CMK (cell line): ENCODE measurements at places on chromosomes 16 and 17.

DNA sequence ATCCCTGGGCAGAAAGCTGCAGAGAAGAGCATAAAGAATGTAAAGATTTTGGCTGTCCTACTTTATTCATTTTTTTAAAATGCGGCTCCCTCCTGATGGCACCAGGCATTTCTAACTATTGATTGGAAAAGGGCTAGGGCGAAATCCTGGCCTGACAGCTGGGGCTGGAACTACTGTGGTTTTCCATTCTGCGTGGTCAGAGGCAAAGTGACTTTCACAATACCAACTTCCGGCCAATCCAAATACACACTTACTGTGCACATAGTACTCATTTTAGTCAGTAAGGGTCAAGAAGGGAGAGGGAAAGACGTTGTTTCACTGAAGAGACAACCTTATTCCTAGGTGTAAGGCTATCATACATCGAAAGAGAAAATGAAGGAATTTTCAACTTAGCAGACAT lies 113.8 kb upstream of the PMFBP1 start:
- DNase-seq, result no peak

DNA sequence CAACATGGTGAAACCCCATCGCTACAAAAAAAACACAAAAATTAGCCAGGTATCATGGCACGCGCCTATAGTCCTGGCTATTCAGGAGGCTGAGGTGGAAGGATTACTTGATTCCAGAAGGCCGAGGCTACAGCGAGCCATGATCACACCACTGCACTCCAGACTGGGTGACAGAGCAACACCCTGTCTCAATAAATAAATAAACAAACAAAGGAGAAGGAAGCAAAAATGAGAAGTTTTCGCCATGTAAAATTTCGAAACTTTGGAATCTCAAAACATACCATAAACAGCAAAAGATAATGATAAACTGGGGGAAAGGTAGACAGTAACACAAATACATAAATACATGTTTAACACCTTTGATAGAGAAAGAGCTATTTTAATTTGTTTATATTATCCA lies 130.9 kb downstream of the ZFHX3 start:
- DNase-seq, result no peak

DNA sequence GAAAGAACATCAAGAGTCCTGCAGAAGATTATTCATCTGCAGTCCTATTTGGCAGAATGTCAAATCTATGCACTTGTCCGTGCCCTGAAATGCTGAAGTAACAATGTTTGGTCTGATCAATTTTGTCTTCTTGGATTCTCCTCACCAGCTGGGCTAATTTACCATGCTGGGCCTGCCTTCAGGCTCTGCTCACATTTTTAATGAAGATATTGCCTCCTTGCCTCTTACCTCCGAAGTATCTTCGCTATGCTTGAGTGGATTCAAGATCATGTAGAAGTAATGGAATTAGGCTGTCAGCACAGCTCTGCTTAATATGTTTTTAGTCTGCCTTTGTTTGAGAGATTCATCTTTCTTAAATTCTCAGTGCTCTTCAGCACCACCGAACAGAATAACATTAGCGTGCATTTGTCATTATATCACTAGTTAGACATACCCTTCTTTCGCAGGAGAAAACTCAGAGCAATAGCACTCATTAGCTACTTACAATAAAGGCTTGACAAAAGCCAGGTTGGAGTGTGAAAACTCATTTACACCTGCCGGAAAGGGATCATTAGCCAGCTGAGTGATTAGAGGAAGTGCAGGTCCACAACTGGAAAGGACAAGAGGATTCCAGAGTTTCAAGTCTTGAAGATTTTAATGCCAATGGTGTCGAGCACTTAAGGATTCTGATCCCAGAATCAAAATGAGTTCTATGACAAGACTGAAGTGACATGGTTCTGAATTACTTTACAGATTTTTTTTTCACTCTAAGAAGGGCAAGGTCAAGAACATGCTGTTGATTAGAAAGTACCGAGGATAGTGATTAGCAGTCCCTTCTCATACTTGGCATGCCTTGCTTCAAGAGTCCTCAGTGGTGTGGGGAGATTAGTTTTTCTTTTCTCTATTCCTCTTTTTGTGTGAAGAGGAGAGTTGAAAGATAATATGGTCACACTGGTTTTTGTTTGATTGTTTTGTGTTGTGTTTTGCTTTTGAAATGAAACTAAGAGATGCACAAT lies 405.6 kb upstream of the TOM1L1 start:
- no peak for DNase-seq

- no peak for DNase-seq
Measured at GRCh38 chr17:40076591-40076990, 13.8 kb downstream of the THRA start.

DNA sequence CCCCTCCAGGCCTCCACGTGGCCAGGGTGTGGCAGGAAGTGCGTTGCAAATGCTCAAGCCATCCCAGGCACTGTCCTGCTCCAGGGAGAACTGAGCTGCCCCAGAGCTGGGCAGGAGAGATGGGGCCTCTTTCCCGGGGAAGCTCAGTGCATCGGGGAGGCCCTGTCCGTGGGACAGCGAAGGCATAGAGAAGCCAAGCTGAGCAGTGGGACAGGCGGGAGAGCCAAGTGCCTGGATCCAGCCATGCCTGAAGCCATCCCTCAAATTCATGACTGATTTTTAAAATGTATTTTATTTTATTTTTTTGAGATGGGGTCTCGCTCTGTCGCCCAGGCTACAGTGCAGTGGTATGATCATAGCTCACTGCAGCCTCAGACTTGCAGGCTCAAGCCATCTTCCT lies 25.4 kb upstream of the SSTR5 start:
- DNase-seq, result no peak
